Activated CD8-positive, alpha-beta memory T cell treated with anti-CD3 and anti-CD28 coated beads for 48 hours (primary cell): ENCODE measurements at places on chromosomes 12 and 14.

GRCh38 chr14:64930085-64930843 is 12.3 kb downstream of the GPX2 start:
- no peak for DNase-seq

DNA sequence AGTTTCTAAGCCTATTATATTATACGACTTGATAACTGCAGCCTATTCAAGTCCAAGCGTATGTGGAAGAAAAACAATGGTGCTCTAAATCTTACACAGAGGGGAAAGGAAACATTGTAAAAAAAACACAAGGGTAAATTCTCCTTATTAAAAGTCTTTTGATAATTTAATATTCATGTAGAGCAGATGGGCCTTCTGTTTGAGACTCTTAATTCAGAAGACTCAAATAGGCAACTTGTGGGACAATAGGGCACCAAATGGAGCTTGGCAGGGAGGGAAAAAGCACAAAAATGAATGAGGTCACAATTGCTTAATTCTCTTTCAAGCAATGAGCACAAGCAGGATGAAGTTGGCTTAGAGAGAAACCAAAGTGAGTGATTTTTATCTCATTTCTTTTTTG is 159.4 kb downstream of the NELL2 start:
- no peak for DNase-seq

DNA sequence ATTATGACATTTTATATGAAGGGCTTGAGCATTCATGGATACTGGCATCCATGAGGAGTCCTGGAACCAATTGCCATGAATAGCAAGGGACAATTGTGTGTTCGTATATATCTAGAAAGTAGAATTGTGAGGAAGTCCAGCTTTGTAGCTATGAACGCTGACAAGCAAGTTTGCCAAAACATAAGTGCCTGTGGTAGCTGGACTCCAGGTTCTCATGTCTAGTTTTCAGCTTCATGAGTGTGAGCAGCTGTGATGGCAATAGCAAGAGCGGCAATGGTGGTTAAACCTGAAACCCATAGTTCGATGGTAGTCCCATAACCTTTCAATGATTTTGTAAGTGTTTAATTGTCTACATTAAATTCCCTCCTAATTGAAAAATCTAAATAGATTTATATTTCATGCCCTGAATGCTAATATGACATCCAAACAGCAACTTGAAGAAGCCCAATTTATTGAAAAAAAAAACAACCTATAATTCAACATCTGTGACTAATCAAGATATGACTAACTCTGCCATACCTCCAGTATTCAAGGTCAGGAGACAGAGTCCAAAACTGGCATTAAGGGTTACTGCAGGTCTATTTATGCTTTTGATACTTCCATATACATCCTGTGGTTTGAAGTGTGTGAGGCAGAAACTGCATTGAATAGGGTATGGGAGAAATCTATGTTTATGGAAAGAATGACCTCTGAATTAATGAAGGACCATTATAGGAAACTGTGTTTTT is 50.3 kb upstream of the PCED1B start:
- no peak for DNase-seq

DNA sequence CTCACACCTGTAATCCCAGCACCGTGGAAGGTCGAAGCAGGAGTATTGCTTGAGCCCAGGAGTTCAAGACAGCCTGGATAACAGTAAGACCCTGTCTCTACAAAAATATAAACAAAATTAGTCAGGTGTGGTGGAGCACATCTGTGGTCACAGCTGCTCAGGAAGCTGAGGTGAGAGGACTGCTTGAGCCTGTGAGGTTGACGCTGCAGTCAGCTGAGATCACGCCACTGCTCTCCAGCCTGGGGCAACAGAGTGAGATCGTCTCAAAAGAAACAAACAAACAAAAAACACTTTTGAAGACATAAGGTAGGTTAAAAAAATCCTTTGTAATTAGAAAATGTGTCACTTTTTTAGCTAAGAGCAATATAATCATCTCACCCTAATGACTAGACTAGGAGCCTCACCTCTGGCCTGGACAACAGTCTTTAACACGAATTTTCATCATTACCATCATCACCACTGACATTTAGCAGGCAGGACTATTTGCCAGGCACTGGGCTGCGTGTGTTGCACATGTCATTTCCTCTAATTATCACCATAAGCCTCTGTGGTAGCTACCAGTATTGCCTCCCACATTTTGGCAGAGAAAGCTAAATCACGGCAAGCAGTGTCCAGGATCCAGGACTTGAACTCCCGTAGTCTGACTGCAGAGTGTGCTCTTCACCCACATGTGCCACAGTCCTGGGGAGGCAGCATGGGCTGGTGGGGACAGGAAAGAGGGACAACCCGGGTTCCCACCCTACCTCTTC is 4.6 kb upstream of the SYCP3 start:
- no peak for DNase-seq

DNA sequence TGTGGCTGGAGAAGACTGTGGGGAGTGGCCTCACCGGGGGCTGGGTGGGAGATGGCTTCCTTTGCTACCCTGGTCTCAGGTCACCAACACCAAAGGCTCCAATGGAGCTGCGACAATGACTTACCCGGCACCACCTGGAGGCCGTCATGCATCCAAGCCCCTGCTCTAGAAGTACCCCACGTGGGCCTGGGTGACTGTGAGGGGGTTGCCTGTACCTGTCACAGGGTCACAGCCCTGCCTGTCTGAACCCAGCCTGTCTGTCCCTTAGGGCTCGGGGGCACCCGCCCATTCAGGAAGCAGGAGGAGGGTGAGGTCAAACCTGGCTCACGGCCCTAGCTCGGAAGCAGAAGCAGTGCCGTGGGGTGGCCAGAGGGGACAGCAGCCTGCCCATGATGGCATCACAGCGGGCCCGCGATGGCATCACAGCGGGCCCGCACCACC is 18.9 kb downstream of the ABCB9 start:
- DNase-seq: no peak

DNA sequence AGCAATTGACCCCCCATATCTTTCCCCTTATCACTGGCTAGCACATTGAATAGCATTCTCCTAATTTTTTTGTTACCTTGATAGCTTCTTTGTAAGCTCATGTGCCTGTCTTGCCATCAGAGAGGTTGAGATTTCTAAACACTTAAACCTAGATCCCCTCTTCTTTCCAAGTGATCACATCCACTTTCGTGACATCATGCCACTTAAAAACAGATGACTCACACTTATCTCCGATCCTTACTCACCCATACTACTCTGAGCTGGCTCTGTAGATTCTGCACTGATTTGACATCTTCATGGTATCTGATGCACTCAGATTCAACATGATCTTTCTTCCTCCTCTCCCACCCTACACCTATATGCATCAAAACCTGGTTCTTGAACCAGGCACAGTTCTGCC is 10.5 kb downstream of the GPR137C start:
- no peak for DNase-seq

- DNase-seq: no peak
These were observed 42.7 kb downstream of the TMEM121 start for GRCh38 chr14:105568859-105569766.

DNA sequence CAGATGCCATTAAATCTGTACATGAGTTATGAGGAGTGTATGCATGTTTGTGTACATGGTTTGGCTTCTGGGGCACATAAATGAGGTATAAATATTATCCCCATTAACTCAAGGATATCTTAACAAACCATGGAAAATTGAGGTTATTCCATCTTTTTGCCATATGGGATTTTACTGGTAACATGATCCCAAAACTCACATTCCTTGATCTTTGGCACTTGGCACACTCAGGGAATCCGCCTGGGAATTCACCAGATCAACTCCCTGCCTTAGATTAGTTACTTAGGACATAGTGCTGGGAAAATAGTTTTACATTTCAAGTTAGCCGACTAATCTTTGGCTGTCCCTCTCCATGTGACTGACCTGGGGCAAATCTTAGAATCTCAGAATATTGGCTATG is 16.9 kb downstream of the CDKN1B start:
- no peak for DNase-seq

- no peak for DNase-seq
These were observed 165.9 kb upstream of the ATF7IP start for GRCh38 chr12:14199455-14200198.

GRCh38 chr12:80441921-80442320 is 2.1 kb upstream of the PTPRQ start:
- no peak for DNase-seq
